ENCODE measurements at places on chromosomes 2 and 18. TPM values are rescaled to one million over a fixed set of nuclear protein-coding genes. Genes with fewer than 3 reads are reported as not detected.

The MYCN gene
- not detected for polyA plus RNA-seq

GRCh38 chr2:234826681-234827080, 125.1 kb upstream of the SH3BP4 start:
- no peak for DNase-seq

- DNase-seq: no peak
Observed at GRCh38 chr18:69380324-69380723, 20.4 kb upstream of the DOK6 start.

GRCh38 chr2:101083613-101084012, 67.6 kb downstream of the TBC1D8 start:
- no peak for DNase-seq

DNA sequence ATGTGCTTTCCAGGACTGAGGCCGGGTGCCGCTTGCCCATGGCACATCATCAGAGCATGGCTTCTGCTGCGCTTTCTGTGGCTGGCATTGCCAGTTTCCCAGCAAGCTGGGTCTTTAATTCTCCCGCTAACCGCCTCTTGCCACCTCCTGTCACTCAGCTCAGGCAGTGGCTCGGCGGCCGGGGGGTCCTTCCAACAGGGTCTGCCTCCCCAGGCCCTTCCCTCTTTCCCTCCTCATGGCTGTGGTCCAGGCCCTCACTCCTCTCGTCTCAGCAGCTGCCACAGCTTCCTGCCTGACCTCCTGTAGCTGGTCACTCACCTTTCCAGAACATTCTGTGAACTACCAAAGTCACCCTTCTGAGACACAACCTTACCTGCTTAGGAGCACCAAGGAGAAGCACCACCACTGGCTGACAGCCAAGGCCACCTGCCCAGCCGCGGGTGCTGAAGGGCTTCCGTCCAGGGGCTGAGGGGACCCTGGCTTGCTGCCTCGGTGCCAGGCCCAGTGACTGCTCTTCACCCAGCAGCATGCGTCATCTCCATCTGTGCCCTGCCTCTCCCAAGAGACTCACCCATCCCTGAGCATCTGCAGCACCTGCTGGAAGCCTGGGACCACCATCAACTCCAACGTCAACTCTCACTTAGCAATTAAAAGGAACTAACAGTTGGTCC, 22.6 kb downstream of the CHMP1B start:
- no peak for DNase-seq

- DNase-seq: no peak
Observed at GRCh38 chr2:10333247-10333613, 30.5 kb downstream of the HPCAL1 start.

The DNAH7 gene
- polyA plus RNA-seq: not detected

GRCh38 chr2:105143467-105144151, 97.9 kb upstream of the GPR45 start:
- peak; percentile 47 for DNase-seq

DNA sequence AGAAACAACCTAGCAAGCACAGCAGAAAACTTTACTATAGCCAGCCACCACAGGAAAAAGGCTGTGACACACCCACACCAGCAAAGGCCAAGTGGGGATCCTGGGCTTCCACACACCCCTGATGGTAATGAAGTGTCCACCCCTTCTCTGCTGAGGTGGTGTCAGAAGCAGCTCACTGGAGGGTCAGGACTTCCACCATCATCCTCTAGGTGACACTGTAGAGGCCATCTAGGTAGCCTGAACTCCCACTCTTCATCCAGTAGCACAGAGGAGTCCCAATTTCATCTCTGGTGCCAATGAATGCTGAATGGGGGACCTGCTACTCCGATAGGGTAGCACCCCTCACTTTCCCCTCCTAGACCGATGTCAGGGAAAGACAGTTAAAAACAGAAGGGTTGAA, 1544.4 kb downstream of the LRP1B start:
- DNase-seq: no peak

The MOGAT1 gene
- polyA plus RNA-seq: not detected

GRCh38 chr2:220227266-220227920, 600.0 kb downstream of the SLC4A3 start:
- DNase-seq: no peak

DNA sequence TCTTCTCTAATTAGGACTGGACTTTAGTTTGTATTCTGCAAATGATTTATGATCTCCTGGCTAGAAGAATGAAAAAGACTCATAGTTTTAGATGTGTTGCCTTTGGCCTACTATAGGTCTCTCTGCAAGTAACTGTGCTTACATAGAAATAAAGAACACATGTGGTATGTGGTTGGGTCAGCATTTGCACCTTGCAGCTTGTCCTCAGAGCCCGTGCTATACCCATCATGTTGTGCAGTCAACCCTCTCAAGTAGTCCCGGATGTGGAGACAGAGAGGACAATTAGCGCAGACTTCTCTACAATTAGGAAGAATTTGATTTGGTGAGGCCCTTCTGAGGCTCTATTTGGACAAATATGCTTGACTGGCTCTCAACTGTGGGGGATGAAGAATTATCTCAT, 203.7 kb upstream of the ITGA4 start:
- DNase-seq: no peak

The KCNG2 gene
- polyA plus RNA-seq: not detected

- DNase-seq: no peak
Observed at GRCh38 chr2:38907743-38908562, 18.3 kb downstream of the ARHGEF33 start.

The SANBR gene
- 4.4 TPM for polyA plus RNA-seq

DNA sequence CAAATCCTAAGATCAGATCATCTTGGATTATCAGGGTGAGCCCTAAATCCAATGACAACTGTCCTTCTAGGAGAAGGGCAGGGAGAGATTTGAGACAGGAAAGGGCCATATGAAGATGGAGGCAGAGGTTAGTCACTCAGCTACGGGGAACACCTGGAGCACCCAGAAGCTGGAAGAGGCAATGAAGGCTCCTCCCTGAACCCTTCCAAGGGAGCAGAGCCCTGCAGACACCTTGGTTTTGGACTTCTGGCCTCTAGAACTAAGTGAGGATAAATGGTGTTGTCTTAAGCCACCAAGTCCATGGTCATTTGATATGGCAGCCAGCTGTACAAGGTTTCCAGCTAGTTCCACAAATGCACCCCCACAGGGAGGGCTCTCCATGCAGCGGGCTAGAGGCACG, 6.9 kb upstream of the PTPN2 start:
- DNase-seq: no peak

DNA sequence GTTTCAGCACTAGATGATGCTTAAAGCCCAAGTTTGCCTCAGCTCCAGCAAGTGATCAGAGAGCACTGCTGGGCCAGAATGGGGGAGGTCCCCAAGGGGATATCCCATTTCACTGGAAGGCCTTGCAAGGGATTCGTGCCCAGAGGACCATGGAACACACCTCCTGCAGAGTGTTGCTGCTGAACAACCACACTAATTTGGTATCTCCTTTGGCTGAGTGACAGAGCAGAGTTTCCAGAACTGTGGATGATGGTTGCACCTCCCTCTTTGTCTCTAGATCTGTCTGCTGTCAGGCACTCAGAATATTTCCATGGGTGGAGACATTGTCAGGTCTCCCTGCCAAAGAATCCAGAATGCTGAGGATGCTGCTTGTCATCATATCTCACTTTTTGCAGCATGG, 484.8 kb upstream of the NETO1 start:
- no peak for DNase-seq

Data from naive B cell (primary cell).